Activated T-cell treated with anti-CD3 and anti-CD28 coated beads, Interleukin-2, amount 50 U/mL, for 48 hours (primary cell): ENCODE measurements at places on chromosomes 2 and 18.
A peak's percentile ranks its signal among the peaks of the same experiment; 100 is the strongest.

GRCh38 chr18:62122330-62122729, 64.5 kb downstream of the PIGN start:
- no peak for DNase-seq

- no peak for DNase-seq
Observed at GRCh38 chr2:231421051-231421580, 25.6 kb downstream of the B3GNT7 start.

DNA sequence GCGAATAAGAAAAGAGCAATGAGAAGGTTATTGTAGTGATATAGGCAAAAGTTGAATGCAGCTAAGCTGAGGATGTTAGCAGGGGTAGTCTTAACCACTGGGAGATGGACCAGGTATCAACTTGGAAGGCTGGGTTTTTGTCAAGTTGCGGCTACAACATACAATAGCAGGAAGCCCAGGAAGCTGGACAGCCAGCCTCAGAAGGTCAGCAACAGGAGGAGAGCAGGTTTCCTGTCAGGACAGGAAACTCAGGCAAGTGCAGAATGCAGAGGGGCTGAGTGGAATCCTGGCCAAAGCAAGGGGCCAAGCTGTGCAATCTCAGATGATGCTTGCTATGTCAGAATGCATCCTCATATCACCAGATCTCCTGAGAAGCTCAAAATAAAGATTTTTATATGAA, 530.0 kb upstream of the ID2 start:
- no peak for DNase-seq

DNA sequence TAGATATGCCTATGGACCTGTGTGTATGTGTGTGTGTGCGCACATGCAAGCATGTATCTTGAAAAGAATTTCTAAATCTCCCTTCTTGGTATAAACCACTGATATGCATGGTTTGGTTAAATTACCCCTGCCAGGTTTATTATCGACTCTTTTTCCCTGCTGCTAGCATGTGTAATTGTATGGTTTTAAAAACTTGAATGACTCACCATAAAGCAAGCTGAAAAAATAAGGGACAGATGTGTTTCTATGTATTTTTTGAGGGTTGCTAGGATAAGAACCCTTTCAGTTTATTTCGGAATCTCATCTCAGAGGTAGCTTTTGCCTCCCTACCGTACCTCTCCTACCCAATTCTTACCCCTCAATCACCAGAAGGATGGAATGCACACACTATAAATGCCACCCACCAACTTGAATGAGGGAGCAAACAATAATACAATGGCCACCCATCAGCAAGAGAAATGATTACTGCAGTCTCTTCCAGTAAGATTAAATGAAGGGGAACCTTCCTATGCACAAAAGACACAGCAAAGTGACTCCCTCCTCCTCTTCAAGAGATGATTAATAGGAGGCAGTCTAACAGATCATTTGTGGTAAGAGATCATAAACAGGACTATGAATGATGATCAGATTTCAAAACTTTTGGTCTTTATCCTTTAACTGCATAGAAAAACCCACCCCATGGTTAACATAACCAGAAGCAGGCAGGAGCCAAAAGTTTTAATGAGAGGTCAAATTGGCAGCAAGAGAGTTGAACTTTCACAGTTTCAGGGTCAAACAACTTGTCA, 357.2 kb downstream of the SATB2 start:
- no peak for DNase-seq

GRCh38 chr18:31516437-31516836, 18.5 kb downstream of the DSG2 start:
- DNase-seq, result no peak

DNA sequence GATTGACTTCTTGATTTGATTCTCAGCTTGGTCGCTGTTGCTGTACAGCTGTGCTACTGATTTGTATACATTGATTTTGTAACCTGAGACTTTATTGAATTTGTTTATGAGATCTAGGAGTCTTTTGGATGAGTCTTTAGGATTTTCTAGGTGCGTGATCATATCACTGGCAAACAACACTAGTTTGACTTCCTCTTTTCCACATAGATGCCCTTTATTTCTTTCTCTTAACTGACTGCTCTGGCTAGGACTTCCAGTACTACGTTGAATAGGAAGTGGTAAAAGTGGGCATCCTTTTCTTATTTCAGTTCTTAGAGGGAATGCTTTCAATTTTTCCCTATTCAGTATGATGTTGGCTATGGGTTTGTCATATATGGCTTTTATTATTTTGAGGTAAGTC, 101.3 kb downstream of the OSBPL1A start:
- no peak for DNase-seq

GRCh38 chr2:149009576-149010461, 28.7 kb upstream of the LYPD6B start:
- no peak for DNase-seq

DNA sequence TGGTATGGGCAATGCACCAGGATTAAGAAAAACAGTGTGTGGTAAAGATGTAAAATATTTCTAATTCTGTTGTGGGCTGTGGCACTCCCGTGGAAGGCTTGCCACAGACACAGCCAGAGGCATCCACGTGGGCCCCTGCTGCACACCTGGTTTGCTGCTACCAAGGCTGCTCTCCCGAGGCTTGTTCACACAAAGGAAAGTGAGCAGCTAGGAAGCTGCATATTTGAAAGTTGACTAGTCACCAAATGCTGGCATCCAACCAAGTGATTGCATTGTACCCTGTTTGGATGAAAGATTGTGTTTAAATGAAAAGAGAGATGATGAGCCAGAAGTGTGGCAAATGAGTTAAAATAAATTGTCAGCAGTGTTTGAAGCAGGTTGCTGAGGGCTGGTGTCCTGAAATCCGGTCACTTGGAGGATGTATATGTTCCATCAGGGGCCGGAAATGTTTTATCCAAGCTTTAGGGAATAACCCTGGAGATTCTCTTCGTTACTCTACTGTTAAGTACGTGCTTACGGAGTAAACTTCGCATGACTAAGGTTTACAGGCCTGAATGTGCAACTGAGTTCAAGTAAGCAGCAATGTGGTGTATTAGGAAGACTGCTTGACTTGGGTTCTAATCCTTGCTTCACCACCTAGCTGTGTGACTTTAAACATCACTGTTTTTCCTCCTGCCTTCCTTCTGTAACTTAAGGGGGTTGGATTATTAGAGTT, 86.1 kb downstream of the MSH2 start:
- no peak for DNase-seq

- no peak for DNase-seq
Observed at GRCh38 chr2:9547262-9547991, 8.2 kb downstream of the ADAM17 start.

DNA sequence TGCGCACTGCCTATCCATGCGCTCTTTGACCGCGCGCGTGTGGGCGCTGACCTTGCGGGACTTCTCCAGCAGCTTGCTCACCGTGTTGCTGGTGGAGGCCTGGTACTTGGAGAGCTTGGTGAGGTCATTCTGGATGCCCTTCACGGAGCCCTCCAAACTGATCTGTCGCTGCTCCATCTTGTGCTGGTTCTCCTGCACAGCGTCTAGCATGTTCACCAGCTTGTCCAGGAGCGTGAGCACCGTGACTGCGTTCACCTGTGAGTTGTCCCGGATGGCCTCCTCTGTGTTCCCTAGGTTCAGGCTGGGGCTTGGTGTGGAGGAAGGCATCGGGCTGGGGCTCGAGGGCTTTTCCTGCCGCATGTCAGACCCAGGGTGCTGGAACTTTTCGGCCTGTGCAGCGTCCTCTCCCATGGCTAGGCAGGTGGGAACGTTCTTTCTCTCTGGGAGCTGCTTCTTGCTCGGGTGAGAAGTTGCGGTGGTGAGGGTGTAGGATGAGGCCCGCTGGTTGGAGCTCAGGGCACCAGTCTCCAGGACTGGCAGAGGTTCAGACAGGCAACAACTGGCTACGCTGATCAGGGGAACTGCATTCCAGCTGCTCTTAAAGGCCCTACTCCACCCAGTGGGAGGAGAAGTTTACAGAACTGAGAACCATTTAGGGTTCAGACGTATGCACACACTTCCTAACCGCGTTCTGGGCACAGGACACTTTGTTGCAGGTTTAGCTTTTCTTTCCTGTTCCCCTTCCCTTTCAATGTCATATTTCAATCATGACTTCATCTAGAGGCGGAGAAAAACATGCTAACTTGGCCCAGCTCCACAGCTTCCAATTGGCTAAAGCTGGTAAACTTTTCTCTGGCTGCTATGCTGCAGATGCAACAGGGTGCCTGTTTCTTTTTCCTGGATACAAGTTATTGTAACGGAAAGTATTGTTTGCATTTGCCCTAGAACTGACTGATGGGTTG, at the start of gene CAVIN2:
Gene CAVIN2, minus strand, starts transcription at position 574 of the 962 bp plus-strand sequence. Its CDS starts 163 bp downstream, at position 411.
- no peak for DNase-seq

GRCh38 chr18:25233528-25234321, 118.2 kb downstream of the ZNF521 start:
- DNase-seq, result no peak

- peak; percentile 8 for DNase-seq
Observed at GRCh38 chr2:232459419-232460035, 3.6 kb downstream of the ALPI start.

DNA sequence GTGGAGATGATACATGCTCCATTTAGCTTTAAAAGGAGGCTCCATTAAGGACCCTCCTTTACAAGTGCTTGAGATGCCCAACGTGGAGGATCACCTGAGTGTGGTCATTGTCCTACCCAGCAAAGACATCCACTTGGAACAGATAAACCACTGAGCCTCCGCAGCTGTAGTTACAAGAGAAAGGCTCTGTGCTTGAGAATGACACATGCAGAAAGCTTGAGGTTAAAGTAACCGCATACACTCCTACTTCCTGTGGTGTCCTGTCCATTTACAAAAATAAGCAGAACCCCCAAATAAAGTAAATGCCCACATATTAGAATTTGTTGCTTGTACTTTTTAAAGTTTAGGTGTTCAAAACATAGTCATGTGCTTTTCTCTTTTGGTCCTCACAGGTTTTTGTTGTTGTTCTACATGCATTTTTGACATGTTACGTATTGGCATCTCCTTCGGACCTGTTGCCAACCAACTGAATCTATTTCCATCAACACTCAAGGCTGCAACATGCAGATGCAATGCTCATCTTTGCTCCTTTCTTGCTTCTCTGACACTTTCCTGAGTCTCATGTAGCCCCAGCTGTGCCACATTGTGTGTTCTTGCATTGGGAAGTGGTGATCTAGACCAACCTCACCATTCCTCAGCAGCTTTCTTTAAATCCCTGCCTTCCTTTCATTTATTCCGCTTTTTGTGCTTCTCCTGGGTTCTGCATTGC, 56.0 kb downstream of the SERPINB7 start:
- no peak for DNase-seq

DNA sequence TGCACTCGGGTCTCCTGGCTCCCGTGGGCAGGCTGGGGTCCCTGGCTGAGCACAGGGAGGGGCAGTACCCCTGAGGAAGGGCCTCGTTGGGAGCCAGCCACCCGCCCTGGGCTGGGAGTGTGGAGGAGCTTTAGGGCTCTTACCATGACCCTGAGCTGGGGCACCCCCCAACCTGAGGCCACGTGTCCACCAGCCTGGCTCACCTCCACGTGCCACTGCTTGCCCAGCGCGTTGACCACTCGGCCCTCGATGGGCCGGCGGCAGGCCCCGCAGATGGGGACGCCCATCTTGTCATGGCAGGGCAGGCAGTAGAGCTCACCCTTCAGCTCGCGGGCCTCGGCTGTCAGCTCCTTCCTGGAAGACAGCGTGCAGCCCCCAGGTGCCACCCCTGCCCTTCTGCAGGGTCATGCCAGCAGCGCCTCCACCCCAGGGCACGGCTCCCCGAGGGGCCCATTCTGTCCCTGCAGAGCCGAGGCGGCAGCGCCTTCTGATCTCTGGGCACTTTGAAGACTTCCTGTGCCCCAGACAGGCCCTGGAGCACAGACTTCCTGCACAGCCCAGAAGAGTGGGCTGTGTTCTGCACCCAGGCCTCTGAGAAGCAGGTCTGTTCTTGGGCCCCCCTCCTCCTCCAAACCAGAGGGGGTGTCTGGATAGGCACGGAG, 4.0 kb upstream of the GPR17 start:
- DNase-seq, result peak; percentile 65

GRCh38 chr2:10716581-10716980, 4.8 kb upstream of the ATP6V1C2 start:
- DNase-seq, result no peak
